Mesenteric fat pad (tissue), 1 donor: ENCODE measurements at places on chromosomes 4 and X.

- no peak for DNase-seq
Measured at GRCh38 chrX:46407753-46408130, 137.5 kb downstream of the ZNF674 start.

DNA sequence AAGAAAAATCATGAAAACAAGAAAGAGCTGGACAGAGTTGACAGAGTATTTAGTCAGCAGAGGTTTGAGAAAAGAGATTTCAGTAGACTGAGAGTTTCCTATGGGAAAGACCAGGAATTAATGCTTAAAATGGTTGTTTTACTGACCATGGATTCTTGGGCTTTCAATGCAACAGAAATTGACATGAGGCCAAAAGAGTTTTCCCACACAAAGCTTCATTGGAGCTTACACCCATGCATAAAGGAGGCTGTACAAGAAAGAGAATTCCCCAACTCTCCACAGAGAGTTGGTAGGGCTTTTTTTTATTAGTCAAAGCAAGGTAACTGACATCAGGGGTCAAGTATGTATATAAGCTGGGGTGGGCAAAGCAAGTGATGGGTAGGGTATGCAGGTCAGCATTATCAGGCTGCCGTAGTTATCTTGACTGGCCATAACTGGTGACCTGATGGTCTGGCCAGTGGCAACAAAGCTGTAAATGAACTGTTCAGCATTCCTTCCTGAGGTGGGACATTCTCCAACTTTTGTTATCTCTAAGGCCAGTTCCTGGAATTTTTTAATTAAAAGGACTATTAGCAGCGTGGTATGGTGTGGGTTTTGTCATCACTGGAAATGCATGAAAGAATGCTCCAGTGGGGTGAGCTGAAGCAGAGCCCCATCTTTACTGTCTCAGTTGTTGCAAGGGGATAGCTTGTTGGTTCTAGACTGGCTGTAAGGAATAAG, 117.0 kb downstream of the ADAM29 start:
- no peak for DNase-seq

DNA sequence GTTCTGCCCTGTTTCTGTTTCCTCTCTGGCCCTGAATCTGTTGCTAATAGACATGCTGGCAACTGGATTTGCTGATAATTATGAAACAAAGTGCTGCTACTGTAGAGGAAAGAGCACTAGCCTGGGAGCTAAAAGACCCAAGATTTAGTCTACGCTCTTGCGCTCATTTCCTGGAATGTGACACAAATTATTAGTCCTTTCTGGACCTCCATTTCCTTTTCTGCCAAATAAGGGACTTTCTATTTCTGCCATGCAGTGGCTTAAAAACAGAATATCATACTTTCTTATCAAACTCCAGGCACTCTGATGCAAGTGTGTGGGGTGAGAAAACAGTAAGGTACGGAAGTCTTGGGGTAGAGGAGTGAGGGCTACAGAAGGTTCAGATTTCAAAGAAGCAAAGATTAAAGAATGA, 48.3 kb upstream of the GPR174 start:
- no peak for DNase-seq

- no peak for DNase-seq
Measured at GRCh38 chr4:683982-684622, 4.8 kb downstream of the SLC49A3 start.

GRCh38 chrX:119156241-119156640, 28.6 kb upstream of the KIAA1210 start:
- no peak for DNase-seq

GRCh38 chr4:147085781-147086180, 140.1 kb upstream of the TTC29 start:
- no peak for DNase-seq

DNA sequence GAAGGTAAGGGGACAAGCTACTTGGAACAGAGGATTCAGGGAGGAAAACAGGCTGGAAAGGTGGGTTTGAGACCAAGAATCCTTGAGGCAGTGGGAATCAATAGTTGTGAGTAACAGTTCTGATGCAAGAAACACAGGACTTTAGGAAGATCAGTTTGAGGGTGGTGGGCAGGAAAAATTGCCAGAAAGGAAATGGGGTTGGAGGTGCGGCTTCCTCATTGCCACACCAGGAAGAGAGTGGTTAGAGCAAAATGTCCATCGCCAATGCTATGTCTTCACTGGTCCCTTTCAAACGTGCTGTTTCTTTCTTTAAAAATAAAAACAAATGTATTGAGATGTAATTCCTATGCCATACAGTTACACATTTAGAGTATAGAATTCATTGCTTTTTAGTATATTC, 57.1 kb upstream of the NOCT start:
- no peak for DNase-seq

DNA sequence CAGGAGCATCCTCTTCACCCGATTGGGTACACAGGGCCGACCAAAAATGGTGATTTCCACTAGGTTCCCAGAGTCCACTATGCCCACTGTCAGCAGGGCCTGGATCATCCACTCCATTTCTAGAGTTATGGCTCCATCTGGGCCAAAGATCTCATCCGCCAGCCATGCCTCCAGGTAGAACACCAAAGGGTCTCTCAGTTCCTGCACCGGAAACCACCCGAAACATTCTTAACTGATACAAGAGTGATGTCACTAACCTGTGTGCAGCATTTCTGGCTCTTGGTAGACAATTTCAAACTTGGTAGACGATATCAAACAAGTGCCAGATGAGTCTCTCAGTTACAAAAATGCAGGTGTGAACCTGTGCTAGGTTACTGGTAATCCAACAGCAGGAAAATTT, 306.1 kb downstream of the BCOR start:
- DNase-seq, result no peak

- DNase-seq, result no peak
Measured at GRCh38 chr4:80927420-80927819, 103.1 kb upstream of the BMP3 start.

GRCh38 chr4:140037353-140038030, 116.5 kb downstream of the MAML3 start:
- no peak for DNase-seq

DNA sequence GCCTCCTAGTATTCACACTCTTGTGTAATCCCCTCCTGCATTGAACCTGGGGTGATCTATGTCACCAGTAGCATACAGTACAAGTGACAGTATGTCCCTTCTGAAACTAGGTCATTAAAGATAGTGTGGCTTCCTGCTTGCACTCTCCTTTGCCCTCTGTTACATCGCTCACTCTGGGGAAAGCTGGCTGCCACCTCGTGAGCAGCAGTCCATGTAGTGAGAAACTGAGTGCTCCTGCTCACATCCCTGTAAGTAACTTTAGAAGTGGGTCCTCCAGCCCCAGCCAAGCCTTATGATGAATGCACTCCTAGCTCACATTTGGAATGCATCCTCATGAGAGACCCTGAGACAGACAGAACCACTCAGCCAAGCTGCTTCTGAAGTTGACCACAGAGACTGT, 89.8 kb upstream of the TNIP3 start:
- no peak for DNase-seq

GRCh38 chrX:48890934-48891401, 6.6 kb downstream of the TIMM17B start:
- DNase-seq, result no peak

DNA sequence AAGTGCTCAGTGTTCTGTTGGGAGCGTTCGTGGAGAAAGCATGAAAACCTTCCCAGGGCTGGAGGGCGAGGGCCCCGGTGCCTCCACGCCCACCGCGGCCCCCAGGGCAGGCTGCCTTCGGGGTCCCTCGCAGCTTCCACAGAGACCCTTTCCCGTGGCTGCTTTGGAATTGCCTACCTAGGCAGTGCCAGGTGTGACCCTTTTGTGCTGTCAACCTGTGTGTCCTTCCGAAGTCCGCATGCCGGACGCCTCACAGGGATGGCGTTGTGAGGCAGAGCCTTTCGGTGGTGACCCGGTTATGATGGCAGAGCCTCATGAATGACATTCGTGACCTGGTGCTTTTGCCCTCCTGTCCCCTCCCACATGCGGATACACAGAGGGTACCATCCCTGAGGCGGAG, 17.4 kb downstream of the TMEM175 start:
- no peak for DNase-seq

DNA sequence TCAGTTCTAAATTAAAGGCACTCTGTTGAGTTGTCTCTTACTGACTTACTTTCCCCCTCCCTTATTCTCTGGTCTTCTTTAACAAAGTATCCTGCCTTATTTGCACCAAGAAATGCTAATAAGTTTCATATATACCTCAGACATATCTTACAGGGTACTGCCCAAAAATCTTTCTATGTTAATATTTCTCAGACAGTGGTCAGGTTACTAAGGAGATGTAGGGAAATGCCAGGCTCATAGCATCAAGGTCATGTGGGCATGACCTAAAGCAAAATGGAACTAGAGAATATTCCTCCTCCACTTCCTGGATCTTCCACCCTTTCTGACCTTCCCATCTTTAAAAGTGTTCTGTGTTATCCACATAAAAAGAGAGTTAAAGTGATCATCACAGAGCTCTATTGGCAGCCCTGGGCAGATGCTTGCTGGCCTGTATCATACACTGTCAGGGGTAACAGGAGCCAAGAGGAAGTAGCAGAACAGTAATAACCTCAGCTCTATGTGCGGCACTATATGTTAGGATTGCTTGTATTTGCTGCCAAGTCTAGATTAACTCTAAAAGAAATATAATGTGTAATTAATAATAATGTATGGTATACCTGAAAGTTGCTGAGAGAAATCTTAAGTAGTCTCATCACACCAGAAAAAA, 74.3 kb downstream of the IQCM start:
- no peak for DNase-seq

DNA sequence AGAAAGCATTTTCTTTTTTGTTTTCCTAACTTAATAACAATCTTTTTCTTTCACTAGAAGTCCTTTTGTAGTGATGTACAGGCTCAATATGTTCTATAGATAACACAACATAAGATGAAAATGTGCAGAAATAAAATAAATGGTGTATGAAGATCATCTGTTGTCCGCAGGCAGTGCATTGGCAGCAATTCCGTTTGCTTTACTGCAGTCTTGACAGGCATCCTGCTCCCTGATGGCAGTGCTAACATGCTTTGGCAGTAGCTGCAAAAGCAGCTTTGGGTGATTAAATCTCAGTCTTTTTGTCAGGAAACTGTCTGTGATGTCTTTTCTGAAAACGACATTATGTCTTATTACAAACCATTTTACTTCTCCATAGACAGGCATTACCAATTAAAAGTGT, 131.4 kb downstream of the TRAM1L1 start:
- no peak for DNase-seq

GRCh38 chr4:183403486-183403885, 41.0 kb upstream of the CDKN2AIP start:
- DNase-seq, result no peak

DNA sequence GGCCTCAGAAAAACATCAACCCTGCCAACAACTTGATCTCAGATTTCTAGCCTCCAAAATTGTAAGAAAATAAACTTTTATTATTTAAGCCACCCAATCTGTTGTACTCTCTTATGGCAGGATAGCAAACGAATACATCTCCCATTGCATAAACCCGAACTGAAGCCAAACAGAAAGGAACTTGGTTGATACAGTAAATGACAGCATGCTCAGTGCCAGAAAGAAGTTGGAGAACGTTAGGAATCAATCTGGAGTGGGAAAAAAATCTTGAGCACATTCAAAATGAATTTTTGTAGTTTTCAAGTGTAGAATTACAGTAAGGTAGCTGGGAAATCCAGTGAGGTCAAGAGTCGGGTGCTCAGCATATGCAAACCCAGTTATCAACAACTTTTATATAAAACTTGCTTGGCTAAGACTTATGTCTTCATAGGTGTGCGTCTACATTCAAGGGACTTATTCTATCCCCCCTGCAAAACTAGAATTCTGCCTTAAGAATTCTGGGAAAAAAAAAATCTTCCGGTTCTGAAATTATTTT, 157.5 kb upstream of the ANKRD50 start:
- DNase-seq, result no peak

- DNase-seq, result no peak
Measured at GRCh38 chrX:103423955-103424638, 47.8 kb downstream of the BEX3 start.
